T-cell (primary cell): ENCODE measurements at places on chromosomes 7 and 10. TPM values are rescaled to one million over a fixed set of nuclear protein-coding genes. Genes with fewer than 3 reads are reported as not detected.

- H3K27me3 ChIP-seq = no peaks in the 10 kb centered on the region
- no peak overlapping the region for H3K27ac ChIP-seq
- H3K4me1 ChIP-seq = peaks cover under 1% of the 10 kb centered on the region
- no peak for DNase-seq
- H3K4me3 ChIP-seq = no peak overlapping the region
- no peaks in the 10 kb centered on the region for H3K36me3 ChIP-seq
Measured at GRCh38 chr7:157496416-157497275, 159.8 kb downstream of the DNAJB6 start.

- no peak for DNase-seq
- no peaks in the 10 kb centered on the region for H3K36me3 ChIP-seq
- H3K4me1 ChIP-seq = no peaks in the 10 kb centered on the region
- H3K4me3 ChIP-seq = no peak overlapping the region
Measured at GRCh38 chr7:41219276-41219675, 483.6 kb downstream of the INHBA start.

Gene CFAP70
- 3.4 TPM for total RNA-seq

Gene MUC3A
- 0.25 TPM for total RNA-seq
